ENCODE measurements at places on chromosomes 7 and 10.

DNA sequence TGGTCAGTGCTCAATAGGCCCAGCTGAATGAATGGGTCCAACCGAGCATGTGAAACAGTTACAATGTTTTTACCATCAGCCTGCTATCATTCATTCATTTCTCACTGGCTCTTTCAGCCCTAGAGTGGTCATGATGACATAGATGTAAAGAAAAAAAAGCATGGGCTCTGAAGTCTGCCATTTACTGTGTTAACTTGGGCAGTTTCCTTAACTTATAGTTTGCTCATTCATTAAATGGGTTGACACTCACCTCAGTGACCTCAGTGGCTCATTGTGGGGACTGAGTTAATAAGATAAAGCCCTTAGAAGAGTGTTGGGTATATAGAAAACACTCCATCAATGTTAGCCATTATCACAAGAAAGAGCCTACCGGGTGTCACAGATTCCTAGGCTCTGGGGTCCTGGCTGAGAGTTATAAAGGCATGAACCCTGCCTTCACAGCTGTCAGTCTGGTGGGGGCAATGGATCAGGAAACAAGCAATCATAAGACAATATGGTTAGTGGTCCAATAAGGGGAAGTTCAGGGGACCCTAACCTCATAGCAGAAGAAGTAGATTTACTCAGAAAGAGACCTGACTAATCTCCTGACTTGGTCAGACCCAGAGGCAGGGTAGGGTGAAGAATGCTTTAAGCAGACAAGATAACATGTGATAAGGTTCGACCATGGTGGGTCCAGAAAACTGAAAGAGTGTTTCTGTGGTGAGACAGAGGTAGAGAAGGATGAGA lies 29.7 kb upstream of the GPAM start:
- DNase-seq, result no peak

DNA sequence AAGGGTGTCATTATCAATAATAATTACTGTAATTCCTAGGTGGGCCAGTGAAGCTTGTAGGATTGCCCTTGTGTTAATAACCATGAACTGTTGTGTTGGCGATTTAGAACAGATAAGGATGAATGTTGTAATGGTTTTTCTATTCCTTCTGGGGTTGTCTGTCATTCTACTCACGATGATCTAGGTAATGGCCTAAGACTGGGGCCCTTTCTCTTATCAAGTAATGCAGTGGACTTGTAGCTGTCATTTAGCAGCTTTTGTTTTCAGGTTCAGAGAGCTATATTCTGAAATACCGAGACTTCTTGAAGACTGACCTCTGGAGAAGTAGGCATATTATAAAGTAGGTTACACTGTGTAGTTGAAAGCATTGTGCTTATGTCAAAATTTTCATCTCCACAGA lies 110.2 kb downstream of the TAF3 start:
- no peak for DNase-seq

DNA sequence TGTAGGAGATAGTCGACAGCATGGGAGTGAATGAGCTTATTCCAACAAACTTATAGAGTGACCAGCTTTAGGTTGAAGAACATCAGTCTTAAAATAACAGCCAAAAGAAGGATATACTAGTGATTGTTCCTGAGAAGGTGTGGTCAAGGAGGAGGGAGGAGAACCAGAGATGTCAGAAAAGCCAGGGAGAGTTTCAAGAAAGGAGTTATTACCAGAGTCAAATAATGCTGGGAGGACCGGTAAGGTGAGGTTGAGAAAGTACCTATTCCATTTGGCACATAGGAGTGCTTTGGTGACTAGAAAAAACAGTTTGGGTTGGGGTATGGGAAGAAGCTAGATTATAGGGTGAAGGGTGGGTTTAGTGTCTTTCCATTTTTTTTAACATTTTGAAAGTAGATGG lies 5.8 kb downstream of the PTPN12 start:
- DNase-seq, result no peak

- DNase-seq, result peak; percentile 64
Measured at GRCh38 chr7:111933609-111934008, 272.6 kb downstream of the DOCK4 start.

GRCh38 chr7:140229591-140230515 lies 53.1 kb upstream of the KDM7A start:
- no peak for DNase-seq

- no peak for DNase-seq
Measured at GRCh38 chr10:47081264-47081663, 170.0 kb downstream of the PTPN20 start.

GRCh38 chr7:34761206-34761605 lies 103.2 kb downstream of the NPSR1 start:
- DNase-seq, result peak; percentile 34

- DNase-seq, result no peak
Measured at GRCh38 chr10:132123606-132124005, 57.9 kb downstream of the JAKMIP3 start.

DNA sequence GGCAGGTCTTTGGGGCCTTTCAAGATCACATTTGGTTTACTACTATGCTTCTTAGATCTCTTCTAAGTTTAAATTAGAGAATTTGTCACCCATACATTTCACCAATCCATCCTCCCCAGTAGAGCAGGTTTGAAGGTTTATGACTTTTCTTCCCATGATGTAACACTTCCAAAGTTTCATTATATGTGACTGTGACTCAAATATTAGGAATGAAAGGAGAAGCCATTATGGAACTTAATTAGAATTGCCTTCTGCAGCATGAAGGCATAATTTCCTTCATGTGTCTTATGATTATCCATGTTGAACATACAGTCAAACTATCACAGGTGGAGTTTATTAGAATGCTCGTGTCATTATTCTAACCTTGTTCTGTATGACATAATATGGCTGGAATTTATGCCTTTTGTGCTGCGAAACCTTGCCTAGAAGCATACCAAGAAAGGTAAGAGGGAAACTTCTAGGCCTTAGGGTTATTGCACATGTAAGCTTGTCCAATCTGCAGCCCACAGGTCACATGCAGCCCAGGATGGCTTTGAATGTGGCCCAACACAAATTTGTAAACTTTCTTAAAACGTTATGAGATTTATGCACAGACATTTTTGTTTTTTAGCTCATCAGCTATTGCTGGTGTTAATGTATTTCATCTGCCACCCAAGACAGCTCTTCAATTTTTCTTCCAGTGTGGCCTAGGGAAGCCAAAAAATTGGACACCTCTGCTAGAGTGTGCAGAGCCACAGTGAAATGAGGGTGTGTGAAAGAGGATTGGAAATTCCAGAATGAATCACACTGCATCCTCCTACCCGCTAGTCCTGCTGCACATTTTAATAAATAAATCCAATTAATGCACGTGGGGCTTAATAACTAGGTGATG lies 133.6 kb downstream of the TMEM26 start:
- peak; percentile 46 for DNase-seq

GRCh38 chr10:46069771-46070463 lies 23.8 kb upstream of the MSMB start:
- DNase-seq, result no peak

GRCh38 chr10:6514844-6515780 lies 65.0 kb downstream of the PRKCQ start:
- DNase-seq, result no peak

- DNase-seq, result no peak
Measured at GRCh38 chr10:5574642-5575131, 49.9 kb downstream of the CALML3 start.

DNA sequence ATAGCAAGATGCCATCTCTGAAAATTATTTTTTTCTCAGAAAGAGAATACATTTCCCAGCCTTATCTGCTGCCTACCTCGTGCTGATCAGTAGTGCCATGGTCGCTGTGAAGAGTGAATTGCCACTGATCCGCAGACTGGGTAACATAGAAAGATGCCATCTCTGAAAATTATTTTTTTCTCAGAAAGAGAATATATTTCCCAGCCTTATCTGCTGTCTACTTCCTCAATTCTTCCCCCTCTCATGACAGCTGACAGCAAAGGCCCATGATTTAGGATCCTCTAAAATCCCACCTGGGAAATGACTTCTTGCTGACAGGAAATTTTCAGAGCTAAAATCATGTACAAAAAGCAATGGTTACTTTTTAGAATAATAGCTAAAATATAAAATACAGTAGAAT lies 92.5 kb upstream of the AHR start:
- DNase-seq, result no peak

DNA sequence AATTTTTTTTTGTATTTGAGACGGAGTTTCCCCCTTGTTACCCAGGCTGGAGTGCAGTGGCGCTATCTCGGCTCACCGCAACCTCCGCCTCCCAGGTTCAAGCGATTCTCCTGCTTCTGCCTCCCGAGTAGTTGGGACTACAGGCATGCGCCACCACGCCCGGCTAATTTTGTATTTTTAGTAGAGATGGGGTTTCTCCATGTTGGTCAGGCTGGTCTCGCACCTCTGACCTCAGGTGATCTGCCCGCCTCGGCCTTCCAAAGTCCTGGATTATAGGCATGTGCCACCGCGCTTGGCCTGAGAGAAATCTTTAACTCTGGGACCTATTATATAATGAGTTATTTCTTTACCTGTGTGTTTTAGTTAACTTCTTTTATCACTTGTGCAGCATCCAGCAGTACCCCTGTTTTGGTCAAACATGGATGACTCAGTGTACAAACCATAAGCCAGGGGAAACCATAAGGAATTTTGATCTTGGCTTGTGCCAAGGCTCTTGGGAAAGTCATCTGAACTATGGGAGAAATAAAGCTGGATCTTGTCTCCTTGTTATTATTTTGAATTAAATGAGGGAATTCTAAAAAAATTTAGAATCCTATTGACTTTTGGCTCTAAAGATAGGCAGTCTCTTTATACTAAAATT lies 23.6 kb upstream of the ZRANB1 start:
- peak; percentile 75 for DNase-seq

GRCh38 chr10:47245731-47246350 lies 54.2 kb upstream of the GDF10 start:
- DNase-seq, result no peak

DNA sequence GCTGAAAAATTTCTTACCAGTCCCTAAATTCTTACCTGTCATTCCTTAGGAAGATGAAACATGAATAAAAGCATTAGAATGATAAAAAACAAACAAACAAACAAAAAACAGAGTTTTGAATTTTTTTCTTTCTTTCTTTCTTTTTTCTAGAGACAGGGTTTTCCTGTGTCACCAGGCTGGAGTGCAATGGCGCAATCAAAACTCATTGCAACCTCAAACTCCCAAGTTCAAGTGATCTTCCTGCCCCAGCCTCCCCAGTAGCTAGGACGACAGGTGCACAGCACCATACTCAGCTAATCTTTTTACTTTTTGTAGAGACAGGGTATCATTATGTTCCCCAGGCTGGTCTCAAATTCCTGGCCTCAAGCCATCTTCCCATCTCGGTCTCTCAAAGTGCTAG lies 26.5 kb downstream of the NT5C2 start:
- DNase-seq, result no peak

DNA sequence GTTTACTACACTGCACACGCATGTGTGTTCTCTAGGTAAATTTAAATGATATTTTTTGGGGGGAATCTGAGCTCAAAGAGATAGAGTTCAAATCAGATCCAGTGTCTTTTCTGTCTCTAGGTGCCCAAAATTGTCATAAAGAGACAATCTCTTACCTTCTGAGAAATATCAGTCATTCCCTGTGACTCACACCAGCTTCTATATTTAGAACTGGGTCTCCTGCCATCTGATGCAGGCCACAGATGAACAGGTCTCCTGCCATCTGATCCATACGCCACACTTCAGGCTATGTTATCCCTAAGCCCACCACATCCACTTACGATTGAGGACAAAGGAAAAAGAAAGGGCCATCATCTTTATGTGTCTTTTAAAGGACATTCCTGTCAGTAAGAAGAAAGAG lies 136.3 kb upstream of the LAMB4 start:
- no peak for DNase-seq

DNA sequence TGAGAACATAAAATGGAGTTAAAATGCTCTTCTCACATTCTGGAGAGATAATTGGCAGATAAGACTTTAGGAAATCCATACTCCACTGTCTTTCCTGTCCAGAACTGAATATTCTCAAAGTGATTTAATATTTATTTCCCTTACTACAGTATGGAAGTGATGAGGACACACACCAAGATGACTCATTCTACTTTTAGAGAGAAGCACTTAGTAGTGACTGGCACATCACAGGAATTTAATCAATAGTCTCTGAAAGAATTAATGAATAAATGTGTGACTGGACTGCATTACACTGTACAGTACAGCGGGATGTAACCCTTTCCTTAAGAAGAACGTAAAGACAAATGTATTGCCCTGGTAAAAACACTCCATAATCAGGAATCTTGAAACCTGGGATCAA lies 116.7 kb downstream of the SEMA3E start:
- peak; percentile 24 for DNase-seq

DNA sequence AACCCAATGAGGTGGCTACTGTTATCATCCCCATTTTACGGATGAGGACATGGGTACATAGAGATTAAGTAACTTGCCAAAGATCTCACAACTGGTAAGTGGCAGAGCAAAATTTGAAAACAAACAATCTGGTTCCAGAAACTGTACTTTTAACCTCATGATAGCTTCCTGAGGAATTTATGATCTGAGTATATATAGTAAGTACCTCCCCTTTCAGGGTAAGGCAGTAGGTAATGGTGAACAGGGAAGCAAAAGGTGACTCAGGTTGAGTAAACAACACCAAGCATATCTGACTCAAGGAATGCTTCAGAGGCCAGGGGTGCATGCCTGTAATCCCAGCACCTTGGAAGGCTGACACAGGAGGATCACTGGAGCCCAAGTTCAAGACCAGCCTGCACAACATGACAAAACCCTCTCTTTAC lies 21.1 kb downstream of the KLLN start:
- DNase-seq, result peak; percentile 8

GRCh38 chr10:32350811-32351350 lies 3.9 kb upstream of the EPC1 start:
- DNase-seq, result no peak

- DNase-seq, result no peak
Measured at GRCh38 chr10:118395947-118396346, 53.8 kb upstream of the FAM204A start.

GRCh38 chr10:70324339-70324861 lies 40.6 kb upstream of the NPFFR1 start:
- no peak for DNase-seq

GRCh38 chr7:159012353-159013069 lies 132.2 kb downstream of the VIPR2 start:
- DNase-seq, result no peak

DNA sequence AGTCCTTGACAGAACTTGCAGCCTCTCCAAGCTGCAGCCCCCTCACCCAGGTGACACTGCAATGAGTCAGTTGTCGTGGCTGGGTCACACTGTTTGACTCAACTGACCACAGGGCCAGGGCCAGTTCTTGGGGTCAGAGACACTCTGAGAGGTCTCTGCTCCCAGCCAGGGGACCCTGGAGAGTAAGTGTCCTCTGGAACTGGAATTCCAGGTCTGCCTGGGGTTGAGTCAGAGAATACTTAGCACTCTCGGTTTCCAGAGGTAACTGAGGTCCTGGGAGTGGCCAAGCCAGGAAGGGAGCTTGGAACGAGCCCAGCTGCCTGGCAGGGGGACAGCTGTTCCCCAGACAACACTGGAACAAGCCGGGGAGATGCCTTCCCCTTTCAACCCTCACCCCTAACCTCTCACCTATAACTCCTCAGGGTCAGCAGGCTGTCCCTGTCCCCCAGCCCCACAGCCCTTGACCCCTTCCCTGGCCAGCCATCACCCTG lies 2.2 kb upstream of the MYL10 start:
- DNase-seq, result peak; percentile 11

GRCh38 chr10:93280699-93281366 lies 201.3 kb downstream of the MYOF start:
- no peak for DNase-seq

- no peak for DNase-seq
Measured at GRCh38 chr7:7114575-7115291, 67.6 kb upstream of the C1GALT1 start.

GRCh38 chr10:1171182-1171581 lies 115.0 kb downstream of the WDR37 start:
- no peak for DNase-seq

- DNase-seq, result no peak
Measured at GRCh38 chr7:128894101-128894440, 16.4 kb downstream of the KCP start.

GRCh38 chr10:107913317-107914294 lies 749.1 kb upstream of the SORCS1 start:
- no peak for DNase-seq
